Stomach (tissue), 19 donors: ENCODE measurements at places on chromosomes 11 and 22. TPM values are rescaled to one million over a fixed set of nuclear protein-coding genes. Genes with fewer than 3 reads are reported as not detected.

Gene POLR2F
- 139 TPM for polyA plus RNA-seq

Gene OR51F1
- not detected for polyA plus RNA-seq

Gene ASCL3
- not detected for polyA plus RNA-seq

Gene SCGB1C1
- polyA plus RNA-seq, result not detected

Gene MIOX
- polyA plus RNA-seq, result not detected

Gene ZP1
- 4.1 TPM for polyA plus RNA-seq
